Articular chondrocyte of knee joint (primary cell): ENCODE measurements at places on chromosomes 16 and 17. TPM values are rescaled to one million over a fixed set of nuclear protein-coding genes. Genes with fewer than 3 reads are reported as not detected.

Gene PSMD12
- total RNA-seq = 41.0 and 49.0 TPM in 2 replicates

Gene TVP23C
- total RNA-seq = 47.3 and 68.7 TPM in 2 replicates

Gene P2RX1
- total RNA-seq = under 0.01 TPM in 1 of 2 replicates, not detected in the other

Gene FAM20A
- total RNA-seq = 11.9 and 15.8 TPM in 2 replicates

Gene KRTAP2-3
- 0.26 and 1.1 TPM in 2 replicates for total RNA-seq

Gene AURKB
- 11.1 and 12.3 TPM in 2 replicates for total RNA-seq

Gene NPIPA7
- 0.11 and 0.78 TPM in 2 replicates for total RNA-seq

Gene KRTAP1-1
- not detected in 2 replicates for total RNA-seq

Gene HASPIN
- total RNA-seq = 2.4 and 4.1 TPM in 2 replicates

Gene SLC6A2
- not detected in 2 replicates for total RNA-seq

Gene AOC3
- total RNA-seq = 0.13 and 0.54 TPM in 2 replicates

Gene KRT33B
- not detected in 2 replicates for total RNA-seq

Gene ECI1
- 27.0 and 32.5 TPM in 2 replicates for total RNA-seq

Gene LRRC3C
- total RNA-seq = not detected in 2 replicates

Gene KIF2B
- total RNA-seq = not detected in 2 replicates

Gene SEPTIN1
- total RNA-seq = 0.11 TPM in 1 of 2 replicates, not detected in the other

Gene PITPNM3
- 7.1 and 8.8 TPM in 2 replicates for total RNA-seq

Gene MEFV
- 0.11 and 0.13 TPM in 2 replicates for total RNA-seq

Gene SLFN14
- total RNA-seq = not detected in 2 replicates

Gene NRN1L
- 0.32 TPM in 1 of 2 replicates, not detected in the other for total RNA-seq

Gene PPP1R9B
- 51.7 and 52.9 TPM in 2 replicates for total RNA-seq

Gene IRF8
- total RNA-seq = not detected in 2 replicates

Gene GRIN2C
- under 0.01 and 0.11 TPM in 2 replicates for total RNA-seq

Gene APOBR
- not detected in 2 replicates for total RNA-seq

Gene FBXW10
- under 0.01 TPM in 1 of 2 replicates, not detected in the other for total RNA-seq

Gene SCGB1C2
- not detected in 2 replicates for total RNA-seq

Gene TENT4B
- total RNA-seq = 10.3 and 13.1 TPM in 2 replicates
